ENCODE measurements at places on chromosomes 5 and 9. TPM values are rescaled to one million over a fixed set of nuclear protein-coding genes. Genes with fewer than 3 reads are reported as not detected.

SLCO6A1 gene
- total RNA-seq: not detected

PCDHB11 gene
- under 0.01 TPM for total RNA-seq

TMEM252 gene
- not detected for total RNA-seq

- peak; percentile 79 for DNase-seq
Observed at GRCh38 chr5:6745706-6746222, 32.5 kb downstream of the TENT4A start.

GRCh38 chr9:118975736-118976135, 393.5 kb downstream of the BRINP1 start:
- DNase-seq: no peak

DNA sequence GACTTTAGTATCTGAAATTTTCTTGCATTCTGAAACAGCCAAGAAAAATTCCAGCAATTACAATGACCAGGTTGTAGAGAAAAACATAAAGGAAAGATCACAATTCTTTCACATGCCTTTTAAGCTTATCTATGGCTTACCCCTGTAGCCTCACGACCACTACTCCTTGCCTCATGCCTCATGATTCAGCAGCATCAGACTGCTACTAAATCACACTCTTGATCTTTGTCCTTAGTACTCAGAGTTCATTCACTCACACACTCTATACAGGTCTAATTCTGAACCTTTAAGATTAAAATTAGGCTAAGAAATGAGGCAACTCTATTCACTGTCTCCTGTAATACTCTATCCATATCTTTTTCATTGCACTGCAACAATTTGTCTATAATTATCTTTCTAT, 415.1 kb downstream of the MLLT3 start:
- no peak for DNase-seq

- no peak for DNase-seq
Observed at GRCh38 chr9:89588271-89588879, 16.4 kb upstream of the GADD45G start.

GRCh38 chr9:103014242-103014641, 19.1 kb downstream of the CYLC2 start:
- DNase-seq: no peak

DNA sequence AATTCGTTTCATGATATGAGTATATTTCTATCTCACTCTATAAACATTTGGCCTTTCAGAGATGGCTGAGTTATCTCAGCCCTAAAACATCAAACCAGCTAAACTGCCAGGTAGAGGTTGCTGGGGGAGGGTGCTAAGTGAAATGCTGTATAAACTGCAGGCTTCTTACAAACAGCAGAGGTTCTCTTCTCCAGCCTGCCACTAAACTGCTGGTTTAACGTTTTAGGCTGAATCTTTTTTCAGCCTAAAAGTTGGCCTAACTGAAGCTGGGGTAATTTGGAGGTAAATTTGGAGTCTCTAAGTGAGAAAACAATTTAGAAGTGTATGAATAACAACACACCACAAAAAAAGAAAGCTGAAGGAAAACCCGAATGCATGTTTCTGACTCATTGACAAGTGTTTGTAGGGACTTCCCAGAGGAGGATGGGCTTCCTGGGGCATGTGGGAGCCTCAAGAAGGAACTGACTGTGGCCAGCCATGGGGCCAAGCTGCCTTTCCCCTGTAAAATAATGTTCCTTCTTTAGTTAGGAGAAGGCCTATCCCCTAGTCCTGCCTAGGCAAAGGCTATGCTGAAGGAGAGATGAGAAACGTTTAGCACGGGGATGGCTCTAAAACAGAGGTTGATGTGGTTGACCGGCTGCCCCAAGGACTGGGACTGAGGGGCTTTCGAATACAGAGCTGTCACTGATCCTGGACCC, 44.3 kb downstream of the SLC28A3 start:
- peak; percentile 90 for DNase-seq

DNA sequence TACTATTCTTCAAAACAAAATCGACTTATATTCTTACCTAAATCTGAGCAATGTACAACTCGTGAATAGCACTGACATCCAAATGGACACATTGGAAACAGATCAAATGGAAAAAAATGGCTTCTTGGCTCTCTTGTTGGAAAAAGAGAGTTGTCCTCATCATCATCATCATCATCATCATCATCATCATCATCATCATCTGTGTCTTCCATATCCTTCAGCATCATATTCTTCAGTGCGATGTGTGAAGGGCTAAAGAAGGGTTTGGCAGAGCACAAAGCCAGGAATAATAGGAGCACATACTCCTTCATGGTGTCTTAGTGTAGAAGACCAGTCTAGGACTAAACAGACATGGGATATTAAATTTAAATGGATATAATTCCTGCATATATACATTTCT, 7.7 kb downstream of the ASPN start:
- DNase-seq: no peak
